NCI-H748 treated with DMSO at 0.1 percent for 48 hours (cell line): ENCODE measurements at places on chromosomes 5 and 9.
A peak's percentile ranks its signal among the peaks of the same experiment; 100 is the strongest.

DNA sequence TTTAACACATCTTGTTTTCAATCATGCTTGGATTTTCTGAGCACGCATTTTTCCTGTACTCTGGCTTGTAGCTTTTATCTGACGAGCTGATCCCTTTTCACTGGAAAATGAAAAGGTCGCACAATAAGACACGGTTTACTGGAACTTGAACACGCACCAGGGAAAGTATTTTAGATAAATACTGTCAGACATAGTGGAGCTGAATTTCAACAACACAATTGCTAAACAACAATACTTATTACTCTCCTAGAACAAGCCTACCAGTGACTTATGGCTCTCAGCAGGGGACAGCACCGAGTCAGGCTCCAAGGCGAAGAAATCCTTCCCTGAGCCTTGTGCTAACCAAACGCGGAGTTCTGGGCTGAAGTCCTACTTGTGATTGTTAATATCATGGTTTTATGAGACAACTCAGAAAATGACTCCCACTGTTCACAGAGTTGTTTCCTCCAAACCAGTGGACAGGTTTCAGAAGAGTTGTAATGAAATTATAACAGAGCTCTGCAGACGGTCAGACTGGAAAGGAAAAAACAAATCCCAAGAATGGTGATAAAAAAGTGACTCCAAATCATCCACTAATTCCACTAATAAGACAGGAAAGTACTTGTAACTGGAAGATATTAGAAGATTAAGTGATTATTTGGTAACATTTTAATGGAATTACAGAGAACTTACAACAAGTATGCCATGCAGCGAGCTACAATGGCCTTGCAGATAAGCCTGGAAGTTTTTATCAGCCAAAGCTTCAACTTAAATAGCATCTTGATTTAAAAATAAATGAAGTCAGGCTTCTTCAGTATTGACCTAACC lies 359.6 kb downstream of the EBF1 start:
- no peak for DNase-seq

- DNase-seq, result peak; percentile 94
Observed at GRCh38 chr9:36891341-36891811, 142.7 kb downstream of the PAX5 start.

- no peak for DNase-seq
Observed at GRCh38 chr5:14502294-14502690, 79.3 kb upstream of the OTULINL start.

- DNase-seq, result no peak
Observed at GRCh38 chr9:113456235-113456634, 7.3 kb upstream of the RGS3 start.

- DNase-seq, result peak; percentile 23
Observed at GRCh38 chr9:34664281-34665066, 2.0 kb upstream of the CCL27 start.

DNA sequence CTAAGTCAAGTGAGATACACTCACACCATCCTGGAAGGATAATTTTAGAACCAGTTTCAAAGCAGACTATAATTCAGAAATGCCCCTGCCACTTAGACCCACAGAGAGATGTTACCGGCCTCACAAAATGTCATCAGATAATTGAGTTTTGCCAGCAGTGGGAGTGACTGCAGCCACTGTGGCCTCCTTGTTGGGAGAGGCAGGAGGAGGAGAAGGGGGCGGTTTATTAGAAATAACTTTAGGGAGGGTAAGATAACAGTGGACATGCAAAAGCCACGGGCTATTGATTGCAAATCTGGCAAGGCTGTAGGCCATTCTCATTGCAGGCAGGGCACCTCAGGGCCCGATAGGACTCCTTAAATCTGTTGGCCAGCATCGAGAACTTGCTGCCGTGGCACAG lies 13.4 kb downstream of the GRXCR2 start:
- no peak for DNase-seq

DNA sequence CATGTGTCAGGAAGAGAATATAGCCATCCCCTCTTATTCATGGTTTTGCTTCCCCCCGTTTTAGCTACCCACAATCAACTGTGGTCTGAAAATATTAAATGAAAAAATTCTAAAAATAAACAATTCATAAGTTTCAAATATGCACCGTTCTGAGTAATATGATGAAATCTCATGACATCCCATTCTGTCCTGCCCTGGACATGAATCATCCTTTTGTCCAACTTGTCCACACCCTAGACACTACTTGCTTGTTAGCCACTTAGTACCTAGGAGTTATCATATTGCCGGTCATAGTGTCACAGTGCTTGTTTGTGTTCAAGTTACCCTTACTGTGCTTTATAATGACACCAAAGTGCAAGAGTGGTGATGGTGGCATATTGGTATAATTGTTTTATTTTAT lies 113.5 kb downstream of the CAAP1 start:
- DNase-seq, result no peak

DNA sequence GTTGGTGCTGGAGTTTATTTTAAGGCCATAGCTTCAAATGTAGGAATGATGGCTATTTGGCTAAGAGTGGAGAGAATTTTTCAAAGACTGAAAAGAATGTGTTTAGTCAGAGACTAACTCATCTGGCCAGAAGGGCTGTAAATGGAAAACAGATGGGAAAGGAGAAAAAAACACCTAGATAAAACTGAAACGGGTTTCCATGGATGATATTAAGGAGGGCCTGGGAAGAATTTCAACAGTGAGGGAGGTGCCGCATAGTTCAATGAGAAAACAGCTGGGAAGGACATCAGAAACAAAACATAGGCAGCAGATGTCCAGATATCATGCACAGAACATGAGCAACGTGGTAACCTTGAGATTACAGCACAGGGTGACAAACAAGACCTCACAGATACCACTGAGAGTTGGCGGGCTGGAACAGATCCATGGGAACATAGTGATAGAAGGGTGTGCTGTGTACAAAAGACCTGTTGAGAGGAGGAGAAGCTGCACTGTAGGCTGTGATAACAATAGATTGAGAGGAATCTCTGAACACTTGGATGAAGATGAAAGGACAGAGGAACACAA lies 31.2 kb upstream of the RAD23B start:
- DNase-seq, result no peak

GRCh38 chr9:112755675-112756074 lies 5.1 kb downstream of the SNX30 start:
- DNase-seq, result no peak

DNA sequence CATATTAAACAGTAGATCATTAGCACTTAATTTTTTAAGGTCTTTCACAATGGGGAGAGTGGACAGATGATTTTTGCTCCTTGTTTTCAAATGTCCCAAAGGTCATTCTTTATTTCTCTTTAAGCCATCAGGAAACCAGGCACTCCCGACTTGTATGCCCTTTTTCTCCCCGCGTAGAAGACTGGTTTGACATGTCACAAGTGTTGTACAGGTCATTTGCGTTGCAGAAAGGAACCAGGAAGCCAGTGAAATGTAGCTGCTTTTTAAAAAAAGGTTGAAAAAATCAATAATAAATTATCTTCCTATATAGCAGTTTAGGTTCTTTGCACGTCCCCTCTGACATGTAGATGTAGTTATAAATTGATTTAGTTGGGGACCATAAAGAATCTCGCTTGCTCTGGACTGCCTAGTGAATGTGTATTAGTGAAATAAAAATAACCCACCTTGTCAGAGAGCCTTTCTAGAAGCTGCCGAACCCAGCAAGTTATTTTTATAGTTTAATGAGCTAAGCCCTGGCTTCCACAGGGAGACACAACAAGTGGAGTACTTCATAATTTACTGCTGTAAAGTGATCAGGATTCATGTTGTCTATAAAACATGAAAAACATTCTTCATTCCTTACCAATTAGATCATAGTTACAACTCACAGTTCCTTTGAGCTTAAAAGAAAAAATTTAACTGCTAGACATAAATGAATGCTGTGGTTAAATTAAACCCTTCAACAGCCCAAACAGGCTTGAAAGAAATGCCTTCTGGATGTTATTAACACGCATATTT lies 404.6 kb downstream of the CSNK1G3 start:
- no peak for DNase-seq

DNA sequence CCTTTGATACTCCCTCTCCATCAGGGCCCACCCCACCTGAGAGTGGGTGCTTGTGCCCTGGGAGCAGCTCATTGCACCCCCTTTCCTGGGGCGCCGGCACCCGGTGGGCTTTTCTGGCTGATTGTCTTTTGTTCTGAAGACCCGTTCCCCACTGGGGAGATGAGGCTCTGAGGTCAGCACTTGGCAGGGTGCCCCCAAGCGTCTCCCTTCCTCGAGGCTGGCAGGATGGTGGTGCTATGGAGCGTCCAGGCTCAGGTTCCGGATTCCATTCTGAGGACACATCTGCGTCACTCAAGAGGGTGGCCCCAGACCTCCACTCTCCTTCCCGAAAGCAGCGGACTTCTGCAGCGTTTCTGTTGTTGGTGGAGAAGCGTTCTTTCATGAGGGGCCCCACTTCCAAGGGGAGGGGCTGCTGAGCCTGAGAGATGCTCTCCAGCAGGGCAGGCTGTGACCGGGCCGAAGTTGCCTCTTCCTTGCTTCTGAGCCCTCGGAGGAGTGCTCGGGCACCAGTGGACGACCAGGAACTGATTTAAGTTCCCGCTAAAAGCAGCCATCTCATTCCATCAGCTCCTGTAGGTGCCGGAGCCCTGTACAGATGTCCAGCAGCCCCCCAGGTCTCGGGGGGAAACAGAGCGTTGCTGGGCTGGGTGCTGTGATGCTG lies 42.2 kb downstream of the COL5A1 start:
- no peak for DNase-seq

DNA sequence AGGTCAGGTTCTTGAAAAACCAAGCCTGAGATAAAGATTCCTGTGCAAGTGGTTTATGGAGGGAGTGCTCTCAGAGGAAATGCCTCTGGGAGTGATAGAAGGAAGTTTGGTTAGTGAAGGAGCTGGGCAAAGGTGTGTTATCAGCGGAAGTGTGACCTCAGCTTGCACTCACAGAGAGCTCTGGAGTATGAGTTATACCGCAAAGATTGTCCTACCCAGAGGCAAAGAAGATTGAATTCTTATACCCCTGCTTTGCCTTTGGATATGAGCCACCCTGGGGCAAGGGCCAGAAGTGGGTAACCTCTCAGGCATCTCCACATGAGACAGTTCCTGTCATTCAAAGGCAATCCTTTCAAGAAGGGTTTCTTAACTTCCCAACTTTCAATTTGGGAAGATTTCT lies 145.6 kb downstream of the MUSK start:
- DNase-seq, result no peak

DNA sequence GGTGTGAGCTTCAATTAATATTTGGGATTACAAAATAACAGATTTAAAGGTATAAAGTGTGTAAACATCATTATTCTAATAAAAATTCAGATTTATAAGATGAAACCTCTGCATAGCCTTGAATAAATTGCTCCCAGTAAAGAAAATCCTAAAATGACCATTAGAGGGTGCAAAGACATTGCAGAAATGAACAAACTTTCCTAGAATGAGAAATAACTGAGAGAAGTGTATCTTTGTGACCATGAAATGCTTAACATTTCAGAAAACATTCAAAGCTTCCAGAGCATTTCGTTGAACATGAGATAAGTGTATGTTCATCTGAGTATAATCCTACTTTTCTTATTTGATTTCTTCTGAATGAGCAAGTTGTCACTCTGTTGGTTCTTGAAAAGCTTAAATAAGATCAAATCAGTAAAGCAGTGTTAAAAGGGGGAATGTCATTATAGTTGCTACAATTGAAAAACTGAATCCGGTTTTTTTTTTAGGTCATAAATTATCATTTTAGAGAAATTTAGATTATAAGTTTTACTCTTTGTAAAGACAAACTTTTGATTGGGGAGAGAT lies 24.7 kb upstream of the NUDT12 start:
- DNase-seq, result peak; percentile 72

GRCh38 chr5:102910240-102911226 lies 155.4 kb downstream of the PAM start:
- DNase-seq, result no peak

GRCh38 chr5:61055434-61056006 lies 106.7 kb downstream of the SMIM15 start:
- peak; percentile 77 for DNase-seq

- DNase-seq, result no peak
Observed at GRCh38 chr9:73155377-73155776, 3.7 kb downstream of the ANXA1 start.

DNA sequence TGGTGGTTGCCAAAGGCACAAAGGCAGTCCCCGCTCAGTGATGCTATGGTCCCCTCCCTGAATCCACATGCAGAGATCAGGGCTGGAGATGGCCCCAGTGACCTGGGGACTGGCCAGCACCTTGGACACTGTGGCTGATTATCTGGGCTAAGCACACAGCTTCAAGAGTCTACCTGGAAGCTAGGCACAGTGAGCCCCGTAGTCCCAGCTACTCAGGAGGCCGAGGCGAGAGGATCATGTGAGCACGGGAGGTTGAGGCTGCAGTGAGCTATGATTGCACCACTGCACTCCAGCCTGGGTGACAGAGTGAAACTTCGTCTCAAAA lies 8.3 kb upstream of the SCGB3A1 start:
- DNase-seq, result no peak

DNA sequence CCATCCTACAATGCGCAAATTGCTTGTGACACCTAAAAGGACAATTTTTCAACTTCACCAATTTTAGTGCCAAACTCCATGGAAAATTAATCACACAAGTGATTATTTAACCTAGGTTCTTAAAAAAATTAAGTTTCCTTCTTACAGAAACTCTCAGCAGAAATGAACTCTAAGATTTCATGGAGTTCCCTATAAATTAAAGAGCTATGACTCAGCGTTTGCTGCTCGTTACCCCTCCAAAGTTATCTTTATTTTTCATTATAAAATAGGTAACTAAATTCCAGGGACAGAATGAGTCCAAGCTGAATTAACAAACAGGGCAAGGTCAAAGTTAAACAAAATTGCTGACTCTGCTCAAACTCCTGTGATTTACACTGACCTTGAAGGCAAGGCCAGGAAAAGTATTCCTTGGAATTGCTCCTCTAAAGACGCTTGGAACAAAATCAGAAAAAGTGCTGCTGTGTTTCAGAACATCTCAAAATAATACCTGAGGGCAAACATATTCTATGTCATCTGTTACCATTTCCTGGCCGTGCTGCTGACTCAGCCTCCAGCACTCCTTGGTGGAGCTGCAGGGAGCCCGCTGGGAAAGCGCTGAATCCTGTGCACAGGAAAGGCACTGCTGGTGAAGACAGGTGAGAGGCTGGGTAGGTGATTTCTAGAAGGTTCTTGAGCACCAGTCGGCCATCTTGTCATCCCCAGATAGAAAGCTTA lies 2.5 kb upstream of the CMBL start:
- DNase-seq, result no peak

DNA sequence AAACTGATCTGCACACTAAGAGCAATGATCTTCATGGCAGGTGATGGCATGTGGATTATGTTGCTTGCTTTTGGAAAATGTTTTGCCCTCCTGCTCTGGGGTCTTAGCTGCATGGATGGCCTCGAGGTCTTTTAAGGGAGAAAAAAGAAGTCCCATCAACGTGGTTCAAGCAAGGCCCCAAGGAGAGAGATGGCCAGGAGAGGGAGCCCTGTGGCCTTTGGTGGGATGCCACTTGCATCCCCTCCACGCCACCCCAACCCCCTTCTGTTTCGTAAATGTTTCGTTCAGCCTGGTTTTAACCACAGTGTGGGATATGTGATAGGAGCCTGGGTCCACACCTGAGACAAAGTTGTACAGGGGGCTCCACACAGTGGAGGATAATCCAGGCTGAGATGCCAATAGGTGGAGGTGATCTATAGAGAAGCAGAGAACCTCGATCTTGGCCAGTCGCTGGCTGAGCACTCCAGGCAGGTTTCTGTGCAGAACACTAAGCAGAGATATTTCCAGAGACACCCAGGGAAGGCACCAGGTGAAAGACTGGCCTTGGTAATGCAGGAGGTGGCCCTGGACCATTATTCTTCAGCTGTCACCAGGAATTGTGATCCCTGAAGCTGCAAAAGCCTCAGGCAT lies 25.8 kb upstream of the FRRS1L start:
- DNase-seq, result no peak

GRCh38 chr5:120164986-120165385 lies 299.1 kb upstream of the PRR16 start:
- DNase-seq, result no peak

- DNase-seq, result no peak
Observed at GRCh38 chr5:75610201-75610600, 1.1 kb upstream of the ANKDD1B start.
